ENCODE measurements at places on chromosomes 1 and 21.

- no peak for DNase-seq
These were observed 4.7 kb downstream of the TGFBR3 start for GRCh38 chr1:91881280-91881679.

DNA sequence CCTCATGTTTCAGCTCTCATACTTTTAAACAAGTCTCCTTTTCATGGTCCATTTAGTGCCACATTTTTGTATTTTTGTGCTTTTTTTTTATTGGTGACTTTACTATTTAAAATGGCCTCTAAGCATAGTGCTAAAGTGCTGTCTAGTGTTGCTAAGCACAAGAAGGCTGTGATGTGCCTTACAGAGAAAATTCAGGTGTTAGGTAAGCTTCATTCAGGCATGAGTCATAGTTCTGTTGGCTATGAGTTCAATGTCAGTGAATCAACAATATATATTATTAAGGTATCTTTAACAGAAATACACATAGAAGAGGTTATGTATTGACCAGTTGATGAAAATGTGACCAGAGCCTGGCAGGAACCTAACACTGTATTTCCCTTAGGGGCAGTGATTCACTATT is 12.8 kb upstream of the FUBP1 start:
- DNase-seq: no peak

GRCh38 chr1:170562646-170563338 is 30.8 kb downstream of the GORAB start:
- DNase-seq: no peak

DNA sequence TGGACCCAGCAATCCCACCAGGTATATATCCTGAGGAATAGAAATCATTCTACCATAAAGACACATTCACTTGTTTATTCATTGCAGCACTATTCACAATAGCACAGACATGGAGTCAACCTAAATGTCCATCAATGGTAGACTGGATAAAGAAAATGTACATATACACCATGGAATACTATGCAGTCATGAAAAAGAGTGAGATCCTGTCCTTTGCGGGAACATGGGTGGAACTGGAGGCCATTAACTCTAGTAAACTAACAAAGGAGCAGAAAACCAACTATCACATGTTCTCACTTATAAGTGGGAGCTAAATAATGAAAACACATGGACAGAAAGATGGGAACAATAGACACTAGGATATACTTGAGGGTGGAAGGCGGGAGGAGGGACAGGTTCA is 36.1 kb upstream of the PRKACB start:
- no peak for DNase-seq

DNA sequence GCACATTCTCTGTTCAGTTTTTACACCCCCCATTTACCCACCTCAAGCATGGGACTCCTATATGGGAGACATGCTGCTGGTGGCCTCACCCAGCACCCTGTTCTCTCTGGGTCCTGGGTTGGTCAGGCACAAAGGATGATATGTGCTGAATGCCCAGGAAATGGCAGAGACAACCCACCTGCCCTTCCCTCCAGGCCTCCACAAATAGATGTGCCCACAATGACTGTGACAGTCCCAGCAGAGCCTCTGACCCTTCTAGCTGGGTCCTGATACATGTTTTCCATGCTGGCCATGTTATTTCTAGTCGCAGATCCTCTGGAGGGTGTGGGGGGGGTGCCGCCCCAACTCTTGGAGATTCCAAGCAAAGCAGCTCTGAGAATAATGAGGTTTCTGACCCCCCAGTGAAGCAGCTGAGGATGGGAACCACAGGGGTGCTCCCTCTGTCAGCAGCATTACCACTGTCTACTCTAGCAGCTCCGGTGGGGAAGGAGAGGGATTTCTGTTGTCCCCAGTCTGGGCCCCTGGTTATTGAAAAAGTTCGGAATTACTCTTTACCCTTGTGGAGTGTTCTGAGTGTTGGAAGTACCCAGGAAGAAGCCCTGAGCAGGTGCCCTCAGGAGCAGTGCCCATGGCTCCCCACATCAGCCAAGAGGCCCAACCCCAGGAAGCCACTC is 1.2 kb upstream of the CCDC28B start:
- no peak for DNase-seq

- DNase-seq: no peak
These were observed 26.3 kb downstream of the PPFIA4 start for GRCh38 chr1:203052601-203053000.

DNA sequence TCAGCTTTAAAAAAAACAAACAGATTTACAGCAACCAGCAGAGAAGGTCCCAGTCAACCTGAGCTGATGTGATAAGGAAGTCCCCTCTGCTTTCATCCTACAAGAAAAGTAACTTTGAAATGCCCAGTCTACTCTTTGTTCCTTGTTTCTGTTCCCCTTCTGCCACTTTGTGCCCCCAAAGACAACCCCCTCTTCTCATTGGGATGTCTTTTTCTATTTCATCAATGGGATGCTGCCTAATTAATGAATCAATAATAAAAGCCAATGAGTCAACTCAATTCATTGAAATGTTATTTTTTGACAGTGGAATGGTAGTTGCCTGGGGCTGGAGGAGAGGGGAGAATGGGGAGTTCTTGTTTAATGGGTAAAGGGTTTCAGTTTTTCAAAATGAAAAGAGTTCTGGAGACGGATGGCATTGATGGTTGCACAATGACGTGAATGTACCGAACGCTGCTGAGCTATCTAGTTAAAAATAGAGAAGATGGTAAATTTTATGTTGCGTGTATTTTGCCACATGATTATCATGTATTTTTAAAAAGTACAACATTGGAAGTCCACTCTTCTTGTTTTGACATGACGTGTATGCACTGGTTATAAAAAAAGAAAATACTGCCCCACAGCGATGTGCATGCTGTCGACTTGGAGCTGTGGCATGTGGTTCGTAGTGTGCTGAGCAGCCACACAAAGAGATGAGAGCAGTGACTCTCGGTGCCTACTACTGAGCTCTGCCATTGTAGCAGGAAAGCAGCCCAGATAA is 22.4 kb upstream of the PADI2 start:
- no peak for DNase-seq

GRCh38 chr1:172545396-172546004 is 12.6 kb downstream of the SUCO start:
- no peak for DNase-seq

DNA sequence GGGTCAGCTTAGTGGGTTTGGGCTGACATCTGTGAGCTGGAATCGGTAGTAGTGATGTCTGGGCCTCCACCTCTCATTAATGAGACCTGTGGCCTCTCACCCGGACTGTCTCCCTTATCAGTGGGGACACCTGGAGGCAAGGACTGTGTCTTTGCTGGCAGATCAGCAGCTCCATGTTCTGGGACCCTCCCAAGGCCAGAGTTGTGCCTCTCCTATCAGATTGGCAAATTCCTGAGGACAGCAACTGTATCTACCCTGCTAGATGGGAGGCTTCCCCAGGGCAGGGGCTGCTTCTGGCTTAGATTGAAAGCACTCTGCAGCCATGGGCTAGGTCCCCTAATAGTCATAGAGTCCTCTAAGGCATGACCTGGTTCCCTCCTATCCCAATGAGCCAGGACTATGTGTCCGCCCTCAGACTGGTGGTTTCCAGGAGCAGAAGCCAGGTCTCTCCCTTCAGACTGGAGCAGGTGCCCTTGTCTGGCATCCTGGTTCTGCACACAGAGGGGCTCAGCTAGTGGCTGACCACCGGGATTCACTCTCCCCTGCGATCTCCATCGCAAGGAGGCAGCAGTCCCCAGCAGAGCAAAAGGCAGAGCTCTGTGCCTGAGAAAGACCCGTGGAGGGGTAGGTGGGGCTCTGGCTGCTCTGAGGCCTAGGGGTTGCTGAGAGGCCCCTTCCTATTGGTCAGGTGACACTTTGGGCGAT is 5.8 kb downstream of the DRAXIN start:
- no peak for DNase-seq

DNA sequence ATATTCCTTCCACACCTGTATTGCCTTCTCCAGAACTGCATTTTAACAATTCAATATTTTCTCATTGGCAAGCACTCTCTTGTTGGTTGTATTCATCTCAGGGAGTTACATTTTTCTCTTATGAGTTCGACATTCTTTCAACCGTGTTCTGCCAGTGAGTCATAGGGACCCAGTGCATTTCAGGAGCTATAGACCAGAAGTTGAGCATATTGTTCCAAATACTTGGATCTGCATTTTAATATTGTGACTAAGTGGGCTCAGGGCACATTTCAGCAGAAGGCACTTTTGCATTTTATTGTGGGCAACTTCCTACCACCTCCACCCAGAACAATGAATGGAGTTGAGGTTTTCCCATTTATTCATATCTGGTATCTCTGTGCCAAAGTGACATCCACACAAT is 132.8 kb downstream of the TNFSF18 start:
- DNase-seq: no peak

GRCh38 chr1:77222496-77222895 is 3.3 kb upstream of the PIGK start:
- DNase-seq: no peak

GRCh38 chr1:78147031-78147430 is 101.3 kb downstream of the GIPC2 start:
- DNase-seq: no peak

GRCh38 chr1:3439346-3440299 is 14.8 kb upstream of the ARHGEF16 start:
- DNase-seq: no peak

- no peak for DNase-seq
These were observed 78.0 kb upstream of the IPO9 start for GRCh38 chr1:201750934-201751333.

DNA sequence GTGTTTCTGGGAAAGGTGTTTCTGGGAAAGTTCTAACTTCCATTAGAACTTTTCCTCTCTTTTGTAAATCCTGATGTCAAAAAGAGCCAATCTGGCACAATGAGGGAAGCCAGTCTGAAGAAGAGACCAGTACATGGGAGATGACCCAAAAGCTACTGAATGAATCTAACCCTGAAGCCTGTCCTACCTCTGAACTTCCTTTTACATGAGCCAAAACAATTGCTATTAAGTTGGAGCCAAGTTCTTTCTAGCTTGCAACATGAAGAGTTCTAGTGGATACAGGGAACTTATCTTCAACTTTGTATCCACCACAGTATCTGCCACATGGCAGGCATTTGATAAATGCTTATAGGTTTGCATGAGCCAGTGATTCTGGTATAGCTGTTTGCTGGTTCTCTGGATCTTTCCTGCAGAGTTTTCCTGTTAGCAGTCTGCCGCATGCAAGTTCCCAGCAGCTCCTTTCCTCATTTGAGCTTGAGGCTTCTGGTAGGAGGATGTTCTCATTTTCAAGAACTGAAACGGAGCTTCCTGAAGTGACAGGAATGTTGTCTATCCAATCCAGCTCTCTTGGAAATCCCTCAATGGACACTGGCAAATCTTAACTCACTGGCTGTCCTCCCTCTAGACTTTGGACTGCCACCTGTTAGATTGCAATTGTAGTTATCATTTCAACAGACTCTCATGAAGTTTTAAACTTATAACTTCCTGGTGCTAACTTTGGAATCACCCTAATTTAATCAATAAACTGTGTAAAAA is 73.1 kb upstream of the LPGAT1 start:
- DNase-seq: no peak

GRCh38 chr1:7770997-7771822 is at the start of gene VAMP3:
Gene VAMP3, plus strand, starts transcription at chr1:7771296. Its CDS starts 88 bp downstream, at chr1:7771384.
- peak; percentile 98 for DNase-seq

DNA sequence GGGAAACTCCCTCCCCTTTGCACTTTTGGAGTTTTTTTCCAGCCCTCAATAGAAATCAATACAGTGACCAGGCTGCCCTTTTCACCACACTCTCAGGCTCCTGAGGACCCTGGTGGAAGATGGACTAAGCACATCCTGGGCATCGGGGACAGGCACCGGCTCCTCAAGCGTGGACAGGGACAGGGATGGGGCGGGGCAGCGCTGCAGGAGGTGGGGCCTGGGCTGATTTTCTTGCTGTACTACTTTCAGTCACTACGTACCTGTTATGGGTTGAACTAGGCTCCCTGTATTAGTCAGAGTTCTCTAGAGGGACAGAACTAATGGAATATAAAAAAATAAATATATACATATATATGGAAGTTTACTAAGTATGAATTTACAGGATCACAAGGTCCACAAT is 2.5 kb downstream of the MX2 start:
- no peak for DNase-seq

DNA sequence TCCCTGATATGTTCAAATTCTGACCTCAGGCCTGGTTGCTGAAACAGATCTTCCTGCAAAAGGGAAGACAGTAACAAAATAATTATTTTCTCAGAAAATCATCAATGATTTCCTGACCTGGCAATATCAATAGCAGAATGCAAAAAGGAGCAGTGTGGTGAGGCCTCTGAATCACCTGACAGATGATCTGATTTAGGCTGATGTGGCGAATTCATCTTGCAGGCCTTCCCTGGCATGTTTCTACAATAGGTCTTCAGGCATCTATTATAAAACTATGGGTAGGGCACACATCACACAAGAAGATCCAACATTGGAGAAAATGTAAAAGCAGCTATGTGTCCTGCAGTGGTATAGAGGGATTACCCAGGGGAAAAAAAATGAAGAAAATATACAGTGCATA is 7.1 kb upstream of the MTF1 start:
- DNase-seq: no peak

DNA sequence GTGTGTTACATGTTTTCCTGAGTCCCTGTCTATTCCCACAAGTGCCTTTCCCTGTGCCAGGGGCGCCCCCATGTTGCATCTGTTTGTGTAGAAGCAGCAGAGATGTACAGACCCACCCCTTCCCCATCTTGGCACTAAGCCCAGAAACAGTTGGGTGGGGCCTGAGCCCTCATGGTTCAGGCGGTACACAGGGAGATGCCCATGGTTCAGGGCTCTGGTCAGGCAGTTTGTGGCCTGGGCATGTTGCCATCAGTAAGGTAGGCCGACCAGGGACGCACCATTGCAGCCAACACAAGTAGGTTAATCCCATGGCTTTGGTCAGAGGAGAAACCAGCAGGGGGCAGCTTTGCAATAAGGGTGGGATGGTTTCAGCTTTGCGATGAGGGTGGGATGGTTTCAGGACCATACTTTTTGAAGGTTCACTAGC is 914 bp upstream of the ADGRB2 start:
- DNase-seq: no peak

DNA sequence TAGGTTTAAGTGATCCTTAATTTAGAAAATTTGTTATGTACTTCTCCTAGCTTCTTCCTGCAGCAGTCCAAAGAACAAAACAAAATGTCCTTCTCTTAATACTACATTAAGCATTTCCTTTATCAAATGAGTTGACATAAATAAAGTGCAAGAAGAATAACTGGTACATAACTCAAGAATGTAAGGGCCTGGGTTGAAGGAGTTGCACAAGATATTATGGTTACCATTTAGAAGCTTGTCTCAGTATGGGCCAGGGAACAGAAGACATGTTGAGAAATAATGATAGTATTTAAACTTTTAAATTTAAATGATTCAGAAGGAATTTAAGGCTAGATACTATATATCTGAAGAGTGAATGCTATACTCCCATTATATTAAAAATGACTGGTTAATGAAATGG is 23.5 kb downstream of the SUCO start:
- no peak for DNase-seq

- no peak for DNase-seq
These were observed 21.7 kb upstream of the IL12RB2 start for GRCh38 chr1:67285780-67286488.

Measured in activated CD8-positive, alpha-beta memory T cell treated with anti-CD3 and anti-CD28 coated beads, Interleukin-2, amount 50 U/mL, for 48 hours (primary cell).